ENCODE measurements at places on chromosomes 6 and 20.

GRCh38 chr20:11366660-11367059 lies 551.0 kb upstream of the BTBD3 start:
- no peak for DNase-seq

DNA sequence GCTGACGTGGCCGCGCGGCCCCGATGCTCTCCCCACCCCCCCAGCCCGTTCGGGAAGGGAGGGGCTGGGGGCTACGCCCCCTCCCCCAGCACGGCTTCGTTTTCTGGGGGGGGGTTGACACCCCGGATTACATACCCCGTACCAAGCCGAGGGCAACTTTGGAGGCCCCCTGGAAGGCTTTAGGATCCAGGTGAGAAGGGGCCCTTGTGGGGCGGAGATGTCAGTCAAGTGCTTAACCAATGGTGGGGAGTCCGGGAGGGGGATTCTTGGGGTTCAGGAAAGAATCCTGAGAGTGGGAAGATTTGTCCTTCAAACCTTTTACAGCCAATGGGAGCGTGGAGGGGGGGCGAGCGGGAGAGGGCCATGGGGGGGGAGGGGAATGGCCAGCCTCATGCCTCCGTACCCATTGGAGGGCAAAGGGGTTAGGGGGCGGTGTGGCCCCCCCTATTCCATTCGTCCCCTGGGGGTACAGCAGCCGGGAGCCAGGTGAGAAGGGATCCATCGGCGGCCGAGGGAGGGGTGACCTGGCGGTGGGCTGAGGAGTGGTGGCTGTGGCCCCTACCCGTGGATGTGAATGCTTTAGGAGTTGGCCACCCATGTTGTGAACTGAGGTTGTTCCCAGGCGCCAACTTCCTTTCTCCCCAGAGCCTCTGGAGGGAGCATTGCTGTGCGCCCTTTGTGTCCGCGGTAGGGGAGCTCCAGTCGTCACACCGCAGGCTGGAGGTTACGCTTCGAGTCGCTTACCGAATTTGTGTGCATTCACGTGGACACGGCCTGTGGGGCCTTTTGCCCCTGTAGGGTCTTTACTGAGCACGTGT lies 682 bp downstream of the BRD2 start:
- DNase-seq = peak; percentile 78

DNA sequence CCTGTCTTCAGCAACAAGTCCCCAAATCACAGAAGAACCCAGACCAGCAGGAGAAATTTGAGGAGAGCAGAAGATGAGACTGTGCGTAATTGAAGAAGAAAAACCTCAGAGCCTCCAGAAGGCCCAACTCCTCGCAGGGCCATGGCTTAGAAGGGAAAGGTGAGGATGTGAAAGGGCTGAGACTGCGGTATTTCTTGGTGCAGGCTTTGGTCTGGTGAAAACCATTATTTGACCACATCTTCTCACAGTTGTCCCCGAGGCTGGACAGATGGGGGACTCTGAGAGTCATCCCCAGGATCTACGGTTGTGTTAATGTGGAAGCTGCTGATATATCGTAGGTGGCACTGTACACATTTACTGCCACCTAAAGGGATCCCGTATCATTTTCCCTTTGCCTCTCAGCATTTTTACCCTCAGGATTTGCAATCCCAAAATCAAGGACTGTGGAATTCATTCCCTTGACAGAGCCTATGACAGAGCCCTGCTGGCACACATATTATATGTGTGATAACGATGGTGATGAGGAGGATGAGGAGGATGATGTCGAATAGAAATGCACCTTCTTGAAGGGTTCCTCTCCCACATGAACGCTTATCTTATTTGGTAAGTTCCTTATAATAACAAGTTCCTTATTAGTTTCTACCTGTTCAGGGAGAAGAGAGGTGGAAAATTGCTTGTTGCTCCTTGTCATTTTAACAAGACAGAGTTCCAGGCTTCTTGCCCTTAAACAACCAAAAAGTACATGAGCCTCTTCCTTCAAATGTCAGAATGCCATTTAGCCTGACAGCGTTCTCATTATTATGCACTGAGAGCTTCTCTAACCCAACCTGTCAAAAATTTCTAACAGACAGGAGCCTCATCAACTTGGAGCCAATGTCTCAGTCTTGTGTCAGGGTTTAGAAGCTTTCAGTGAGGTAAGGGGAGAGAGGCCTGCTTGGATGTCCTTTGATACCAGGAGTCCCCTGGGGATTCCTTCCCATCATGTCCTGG lies 135.8 kb downstream of the PXDC1 start:
- no peak for DNase-seq

DNA sequence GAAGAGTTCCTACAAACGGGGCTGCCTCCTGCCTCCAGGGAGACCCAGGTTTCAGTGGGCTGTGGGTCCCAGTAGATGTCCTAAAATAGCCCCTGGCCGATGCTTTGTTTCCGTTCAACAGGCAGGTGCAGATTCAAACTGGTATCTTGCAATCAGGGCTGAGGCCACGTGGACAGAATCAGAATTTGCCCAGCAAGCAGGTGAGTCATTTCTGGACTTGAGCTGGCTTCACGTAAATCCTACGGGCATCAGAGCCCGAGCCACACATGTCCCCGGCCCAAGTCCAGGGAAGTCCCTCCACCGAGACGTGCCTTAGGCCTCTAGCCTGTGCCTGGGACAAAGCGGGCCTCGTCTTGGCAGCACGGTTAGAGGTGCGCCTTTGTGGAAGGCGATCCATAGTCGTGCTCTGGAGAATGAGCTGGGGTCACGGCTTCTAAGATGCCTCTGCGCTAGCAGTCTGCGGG lies 101.6 kb upstream of the FRMD1 start:
- DNase-seq = no peak

DNA sequence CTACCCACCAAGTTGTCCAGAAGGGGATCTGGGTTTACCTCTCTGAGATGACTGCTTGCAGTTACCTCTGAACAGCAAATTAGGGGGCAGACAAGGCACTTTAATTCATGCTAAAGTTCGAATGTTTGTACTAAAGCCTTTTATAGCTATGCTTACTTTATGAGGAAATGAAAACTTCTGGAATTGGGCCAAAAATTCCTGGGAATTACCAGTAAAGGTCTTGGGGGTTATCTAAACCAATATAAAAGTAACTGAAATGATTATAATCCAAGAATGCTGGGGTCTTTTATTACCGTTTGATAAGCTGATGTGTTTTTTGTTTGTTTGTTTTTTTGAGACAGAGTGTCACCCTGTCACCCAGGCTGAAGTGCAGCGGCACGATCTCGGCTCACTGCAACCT lies 7.9 kb upstream of the LZTS3 start:
- DNase-seq = no peak

GRCh38 chr20:53809217-53809616 lies 215.6 kb upstream of the ZNF217 start:
- no peak for DNase-seq

DNA sequence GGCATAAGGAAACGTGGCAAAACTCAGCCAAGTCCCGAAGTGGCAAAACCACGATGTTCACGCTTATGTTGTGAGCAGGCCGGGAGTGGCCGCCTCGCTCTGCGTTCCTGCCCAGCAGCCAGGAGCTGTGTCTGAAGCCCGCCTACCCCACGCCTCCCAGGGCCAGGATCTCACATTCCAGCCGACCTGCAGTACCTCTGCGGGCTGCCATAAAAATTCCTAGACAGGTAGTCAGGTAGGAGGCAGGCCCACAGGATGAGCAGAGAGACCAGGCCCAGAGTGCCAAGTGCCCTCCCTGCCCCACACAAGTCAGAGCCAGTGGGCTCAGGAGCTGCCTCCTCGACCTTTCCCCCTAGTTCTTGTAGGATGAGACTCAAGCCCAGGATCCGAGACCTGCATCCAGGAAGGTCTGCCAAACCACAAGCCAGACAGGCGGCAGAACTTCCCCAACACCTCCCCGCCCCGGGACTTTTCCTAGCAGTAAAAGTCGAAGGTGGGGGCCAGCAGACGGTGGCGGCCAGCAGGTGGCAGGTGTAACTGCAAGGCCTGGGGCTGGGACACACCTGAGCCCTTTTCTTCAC lies 16.7 kb downstream of the PMEPA1 start:
- no peak for DNase-seq

DNA sequence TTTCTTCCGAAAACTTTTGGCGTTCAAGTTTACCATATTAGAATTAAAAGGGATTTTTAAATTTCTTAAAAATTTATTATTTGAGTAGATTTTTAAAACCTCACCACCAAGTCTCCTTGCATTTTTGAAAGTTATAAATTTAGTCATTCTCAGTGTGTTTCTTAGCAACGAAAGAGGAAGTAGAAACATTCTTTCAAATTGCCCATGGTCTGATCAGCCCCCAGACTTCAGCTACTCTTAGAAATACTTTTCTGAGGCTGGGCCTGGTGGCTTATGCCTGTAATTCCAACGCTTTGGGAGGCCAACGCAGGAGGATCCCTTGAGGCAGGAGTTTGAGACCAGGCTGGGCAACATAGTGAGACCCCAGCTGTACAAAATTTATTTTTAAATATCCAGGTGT lies 15.1 kb upstream of the RTF2 start:
- no peak for DNase-seq

- no peak for DNase-seq
Observed at GRCh38 chr6:40918040-40918651, 120.9 kb downstream of the UNC5CL start.

DNA sequence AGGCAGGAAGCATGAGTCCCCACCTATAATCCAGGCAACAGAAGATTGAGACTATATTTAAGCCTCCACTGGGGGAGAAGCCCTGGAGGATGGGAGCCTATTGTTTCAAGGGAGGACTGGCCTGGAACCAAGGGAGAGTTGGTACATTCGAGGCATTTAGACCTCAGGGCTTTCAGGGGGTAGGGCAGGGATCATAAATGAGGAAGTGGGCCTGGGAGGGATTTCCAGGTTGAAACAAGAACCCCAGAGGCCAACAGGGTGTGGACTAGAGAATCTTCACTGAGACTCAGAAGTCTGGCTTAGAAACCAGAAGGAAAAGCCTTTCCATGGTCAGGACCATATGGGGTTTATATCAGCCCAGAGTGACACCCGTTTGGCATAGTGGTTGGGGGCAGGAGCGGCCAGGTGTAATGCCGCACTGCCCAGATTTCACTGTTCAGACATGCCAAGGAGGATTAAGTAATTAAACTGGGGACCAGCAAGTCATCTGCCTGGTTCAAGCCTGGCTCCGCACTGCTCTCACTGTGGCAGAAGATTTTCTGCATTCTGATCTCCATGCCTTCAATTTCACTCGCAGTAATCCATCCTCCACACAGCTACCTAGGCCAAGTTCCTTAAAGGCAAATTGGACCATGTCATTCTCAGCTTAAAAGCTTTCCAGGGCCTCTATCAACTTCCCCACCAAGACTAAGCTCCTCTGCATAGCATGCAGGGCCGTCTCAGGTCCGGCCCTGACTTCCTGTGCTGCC lies 17.8 kb downstream of the LRFN2 start:
- no peak for DNase-seq

- no peak for DNase-seq
Observed at GRCh38 chr20:2402271-2402980, 21.7 kb downstream of the TGM6 start.

- DNase-seq = no peak
Observed at GRCh38 chr6:47098570-47098993, 56.5 kb upstream of the ADGRF1 start.

GRCh38 chr6:163607792-163608191 lies 193.3 kb downstream of the QKI start:
- no peak for DNase-seq

GRCh38 chr20:9632991-9633390 lies 118.6 kb downstream of the LAMP5 start:
- no peak for DNase-seq

GRCh38 chr20:42193119-42193518 lies 574.9 kb upstream of the CHD6 start:
- DNase-seq = no peak

- DNase-seq = no peak
Observed at GRCh38 chr6:103011605-103012004, 1618.1 kb downstream of the GRIK2 start.

- DNase-seq = no peak
Observed at GRCh38 chr6:3419624-3420272, 37.1 kb downstream of the SLC22A23 start.

GRCh38 chr6:56235245-56235644 lies 12.1 kb downstream of the COL21A1 start:
- no peak for DNase-seq

DNA sequence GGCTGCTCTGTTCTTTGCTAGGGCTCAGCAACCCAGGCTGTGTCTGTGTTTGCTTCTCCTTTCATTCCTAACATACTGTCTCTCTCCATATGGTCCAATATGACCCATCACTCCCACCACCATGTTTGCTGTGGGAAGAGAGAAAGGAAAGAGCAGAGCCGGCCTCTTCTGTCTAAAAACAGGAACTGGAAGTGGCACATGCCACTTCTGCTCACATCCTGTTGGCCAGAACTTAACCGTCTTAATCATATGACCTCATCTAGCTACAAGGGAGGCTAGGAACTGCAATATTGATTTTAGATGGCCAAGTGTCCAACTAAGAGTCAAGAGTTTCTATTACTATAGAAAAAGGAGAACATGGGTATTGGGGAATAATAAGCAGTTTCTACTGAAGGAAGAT lies 212.5 kb upstream of the CHD6 start:
- no peak for DNase-seq

DNA sequence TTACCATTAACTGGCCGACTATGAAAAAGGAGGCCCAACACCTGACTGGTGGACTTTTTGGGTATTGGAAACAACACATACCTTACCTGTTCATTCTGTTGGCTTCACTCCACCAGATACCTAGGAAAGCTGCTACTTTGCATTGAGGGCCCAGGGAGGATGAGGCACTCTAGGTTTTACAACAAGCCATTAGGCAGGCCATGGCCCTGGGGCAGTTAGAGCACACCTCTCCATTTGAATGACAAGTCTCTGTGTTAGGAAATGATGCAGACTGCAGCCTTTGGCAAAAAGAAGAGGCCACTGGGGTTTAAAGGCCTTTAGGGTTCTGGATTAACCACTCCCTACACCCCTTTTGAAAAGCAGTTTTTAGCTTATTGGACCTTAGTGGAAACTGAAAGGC lies 144.3 kb downstream of the OR2B2 start:
- DNase-seq = no peak

DNA sequence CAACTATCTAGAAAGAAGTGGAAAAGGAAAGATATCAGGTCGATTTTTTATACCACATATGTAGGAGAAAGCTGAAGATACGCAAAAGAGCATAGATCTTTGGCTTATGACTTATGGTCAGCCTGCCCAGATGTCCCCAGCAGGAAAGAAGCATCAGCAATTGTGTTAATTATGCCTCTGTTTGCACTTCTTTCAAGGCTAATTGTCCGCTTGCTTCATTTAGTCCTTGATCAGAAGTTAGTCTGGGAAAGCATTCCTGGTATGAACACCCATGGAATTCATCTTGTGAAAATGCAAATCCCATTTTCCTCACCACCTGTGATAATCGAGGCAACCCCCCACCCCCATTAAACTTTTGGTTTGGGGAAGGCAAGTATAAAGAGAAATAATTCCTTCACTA lies 62.8 kb downstream of the ATP9A start:
- DNase-seq = no peak

GRCh38 chr20:34629342-34629741 lies 47.5 kb downstream of the PIGU start:
- DNase-seq = no peak

DNA sequence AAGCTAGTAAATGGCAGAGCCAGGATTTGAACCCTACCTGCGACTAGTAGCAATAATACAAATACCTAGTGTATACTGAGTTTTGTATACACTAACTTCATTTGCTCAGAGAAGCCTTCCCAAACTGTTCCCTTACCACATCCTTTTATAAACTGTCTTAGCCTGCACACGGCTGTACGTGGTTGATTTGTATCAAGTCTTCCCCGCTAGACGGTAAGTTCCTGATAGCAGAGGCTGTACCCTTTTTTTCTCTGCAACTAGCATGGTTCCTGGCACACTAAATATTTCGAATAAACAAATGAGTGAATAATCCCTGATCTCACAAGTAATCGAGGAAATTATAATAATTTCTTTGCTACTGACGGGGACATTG lies 636 bp downstream of the RTF2 start:
- DNase-seq = no peak

- DNase-seq = no peak
Observed at GRCh38 chr20:15515691-15516090, 1057.6 kb downstream of the KIF16B start.

Measured in activated naive CD4-positive, alpha-beta T cell treated with Interleukin-2 at 50 U/mL for 16 hours (primary cell).